ENCODE measurements at places on chromosomes 3 and 15.
A peak's percentile ranks its signal among the peaks of the same experiment; 100 is the strongest.

DNA sequence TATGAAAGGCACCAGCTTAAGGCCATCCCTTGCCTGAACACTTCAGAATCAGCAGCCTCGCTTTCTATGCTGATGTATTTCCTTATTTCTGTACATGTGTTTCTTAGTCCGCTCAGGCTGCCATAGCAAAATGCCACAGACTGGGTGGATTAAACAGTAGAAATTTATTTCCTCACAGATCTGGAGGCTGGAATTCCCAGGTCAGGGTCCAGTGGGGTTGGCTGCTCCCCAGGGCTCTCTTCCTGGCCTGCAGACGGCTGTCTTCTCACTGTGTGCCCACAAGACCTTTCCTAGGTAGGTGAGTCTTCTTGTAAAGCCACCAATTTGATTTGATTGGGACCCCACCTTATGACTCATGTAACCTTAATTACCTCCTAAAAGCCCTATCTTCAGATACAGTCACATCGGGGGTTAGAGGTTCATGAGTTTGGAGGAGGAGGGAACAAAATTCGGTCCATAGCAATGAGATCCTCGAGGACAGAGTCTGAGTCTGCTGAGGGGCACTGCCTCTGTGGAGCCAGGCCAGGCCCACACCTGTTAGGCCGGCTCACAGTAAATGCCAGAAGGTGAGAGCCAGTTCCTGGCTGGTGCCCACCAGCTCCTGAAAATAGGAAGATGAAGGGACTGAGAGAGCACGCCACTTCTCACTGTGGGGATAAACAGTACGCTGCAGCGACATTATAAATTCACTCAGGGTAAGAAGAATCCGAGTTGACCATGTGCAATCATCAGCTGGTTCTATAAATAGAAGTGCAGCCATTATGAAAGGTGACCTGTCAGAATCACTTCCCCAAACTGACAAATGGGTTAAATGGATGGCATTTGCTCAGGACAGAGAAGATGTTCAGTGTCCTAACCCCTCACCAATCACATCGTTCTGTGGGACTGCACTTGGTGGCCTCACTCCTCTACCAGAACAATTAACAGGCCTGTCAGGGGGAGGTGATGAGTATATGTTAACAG is 41.1 kb downstream of the CTXND1 start:
- DNase-seq: no peak

- DNase-seq: no peak
Observed at GRCh38 chr3:22292681-22293080, 541.7 kb upstream of the ZNF385D start.

- DNase-seq: peak; percentile 32
Observed at GRCh38 chr3:171526146-171526545, 65.9 kb upstream of the TNIK start.

- no peak for DNase-seq
Observed at GRCh38 chr3:182920515-182921084, 59.7 kb downstream of the DCUN1D1 start.

- DNase-seq: peak; percentile 71
Observed at GRCh38 chr3:140296796-140297352, 361.9 kb downstream of the CLSTN2 start.

GRCh38 chr3:169931747-169932520 is 20.6 kb downstream of the SAMD7 start:
- no peak for DNase-seq

All from AG10803 (cell line).